Activated CD8-positive, alpha-beta memory T cell treated with anti-CD3 and anti-CD28 coated beads for 48 hours (primary cell): ENCODE measurements at places on chromosomes 12 and 14.

- no peak for DNase-seq
Measured at GRCh38 chr12:53806721-53807120, 54.9 kb upstream of the CISTR start.

DNA sequence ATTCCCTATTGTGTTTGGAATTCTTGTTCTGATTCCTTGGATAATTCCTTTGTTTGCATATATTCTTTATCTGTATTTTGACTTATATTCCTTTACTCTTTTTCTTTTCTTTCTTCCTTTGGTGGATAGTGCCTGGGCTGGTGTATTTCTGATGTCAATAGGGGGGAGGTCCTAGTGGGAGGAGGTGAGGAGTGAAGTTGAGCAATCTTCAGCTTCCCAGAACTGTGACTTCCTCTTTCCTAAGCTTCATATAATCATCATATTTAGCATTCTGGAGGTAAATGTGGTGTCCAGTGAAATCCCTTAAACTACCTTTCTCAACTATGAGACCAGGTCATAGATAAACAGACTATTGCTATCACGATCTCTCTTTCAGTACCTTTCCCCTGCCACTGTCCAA is 29.6 kb upstream of the TBPL2 start:
- DNase-seq, result no peak

DNA sequence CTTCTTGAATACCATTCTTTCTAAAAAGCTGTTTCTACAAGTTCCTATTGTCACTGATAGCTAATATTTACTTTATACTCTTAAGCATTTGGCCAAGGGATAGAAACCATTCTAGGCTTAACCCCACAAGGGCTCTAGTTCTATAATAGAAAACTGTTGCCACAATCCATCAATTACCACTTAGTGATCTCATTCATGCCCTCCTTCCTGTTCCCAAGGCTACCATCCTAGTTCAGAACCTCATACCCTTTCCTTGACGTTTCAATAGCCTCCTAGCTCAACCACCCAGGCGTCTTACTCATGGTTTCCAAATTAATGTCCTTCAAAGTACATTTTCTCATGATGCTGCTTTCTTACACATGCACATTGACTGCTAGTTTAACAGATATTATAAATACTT is 493.5 kb downstream of the NAV3 start:
- DNase-seq, result no peak

GRCh38 chr12:26938701-26939062 is 412 bp downstream of the FGFR1OP2 start:
- no peak for DNase-seq

DNA sequence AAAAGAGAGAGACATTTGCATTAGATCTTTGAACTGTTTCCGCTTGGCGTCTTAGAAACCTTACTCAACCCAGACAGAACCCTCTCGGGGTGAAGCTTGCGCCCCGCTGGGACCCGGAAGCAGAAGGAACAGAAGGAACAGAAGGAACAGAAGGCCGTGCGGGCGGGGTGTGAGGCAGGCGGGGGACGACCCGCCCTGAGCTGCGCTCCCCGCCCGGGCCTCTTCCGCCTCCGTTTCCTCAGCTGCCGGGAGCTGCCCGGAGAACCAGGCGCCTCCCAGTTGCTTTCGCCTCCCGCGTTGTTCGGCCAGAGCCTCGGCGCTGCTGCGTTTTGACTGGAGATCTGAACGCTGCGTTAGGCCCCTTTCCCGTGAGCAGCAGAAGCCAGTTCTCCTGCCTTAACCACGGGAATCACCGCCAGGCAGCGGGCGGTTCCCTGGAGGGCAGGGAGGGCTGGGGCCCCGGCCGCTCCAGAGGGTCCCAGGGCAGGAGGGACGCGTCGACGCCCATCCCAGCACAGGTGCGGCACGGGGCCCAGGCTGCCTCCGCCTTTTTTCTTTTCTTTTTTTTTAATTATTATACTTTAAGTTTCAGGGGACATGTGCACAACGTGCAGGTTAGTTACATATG is 19.3 kb upstream of the MMP17 start:
- DNase-seq, result no peak

- no peak for DNase-seq
Measured at GRCh38 chr12:19775241-19775640, 335.9 kb downstream of the AEBP2 start.

GRCh38 chr12:93139028-93139665 is 210.1 kb upstream of the EEA1 start:
- no peak for DNase-seq

- no peak for DNase-seq
Measured at GRCh38 chr12:11661491-11662089, 12.1 kb downstream of the ETV6 start.

- no peak for DNase-seq
Measured at GRCh38 chr12:82942991-82943401, 256.3 kb downstream of the TMTC2 start.

DNA sequence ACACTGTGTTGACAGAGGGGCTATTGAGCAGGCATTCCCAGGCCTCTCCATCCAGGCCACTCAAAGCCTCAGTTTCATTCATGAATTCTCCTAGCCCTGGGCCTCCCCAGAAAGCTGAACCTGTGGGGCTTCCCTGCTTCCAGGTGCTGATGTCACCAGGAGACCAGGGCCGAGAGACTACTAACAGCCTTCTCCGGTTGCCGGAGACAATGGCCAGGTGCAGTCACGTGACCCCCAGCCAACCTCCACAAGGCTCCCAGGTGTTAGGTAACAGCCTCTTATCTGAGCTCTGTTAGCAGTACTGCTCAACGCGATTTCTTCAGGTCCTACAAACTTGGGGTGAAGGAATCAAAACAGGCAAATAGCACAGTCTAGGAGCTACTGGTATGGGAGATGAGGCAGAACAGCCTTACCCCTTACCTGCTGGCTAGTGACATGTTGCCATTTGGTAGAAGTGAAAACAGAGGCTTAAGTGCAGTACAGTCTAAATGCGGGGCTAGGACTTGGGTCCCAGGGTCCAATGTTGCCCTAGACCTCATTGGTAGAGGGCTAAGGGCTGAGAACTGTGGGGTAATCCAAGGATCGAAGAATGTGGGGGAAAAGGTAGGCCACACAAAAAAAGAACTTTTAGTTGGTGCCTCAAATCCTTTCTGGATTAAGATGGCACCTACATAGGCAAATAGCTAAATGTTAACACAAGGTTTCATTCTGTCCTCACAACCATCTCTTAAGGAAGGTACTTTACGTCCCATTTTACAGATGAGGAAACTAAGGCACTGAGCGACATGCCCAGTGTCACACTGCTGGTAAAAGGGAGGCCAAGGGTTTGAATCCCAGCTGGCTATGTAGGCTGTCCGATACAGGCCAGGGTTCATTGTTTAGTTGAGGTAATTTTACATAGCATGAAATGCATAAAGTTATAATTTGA is 3.8 kb downstream of the CCDC88C start:
- no peak for DNase-seq

DNA sequence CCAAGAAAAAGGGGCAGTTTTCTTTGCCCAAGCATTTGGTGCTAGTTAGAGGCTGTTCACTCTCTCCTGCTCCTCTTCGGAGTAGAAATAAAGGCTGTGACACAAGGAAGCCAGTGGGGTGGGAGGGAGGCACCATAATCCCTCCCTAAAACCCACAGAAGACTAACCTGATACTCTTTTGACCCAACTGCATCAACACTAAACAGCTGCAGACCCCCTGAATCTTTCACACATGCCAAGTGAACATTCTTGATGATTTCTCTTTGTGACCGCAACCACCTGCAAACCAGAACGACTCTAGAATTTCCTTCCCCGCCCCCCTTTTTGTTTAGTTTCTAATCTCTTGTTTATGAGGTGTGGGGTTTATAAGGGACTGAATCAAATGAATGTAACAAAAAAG is 175.8 kb upstream of the BCL2L14 start:
- DNase-seq, result no peak

- no peak for DNase-seq
Measured at GRCh38 chr14:42112108-42112507, 505.4 kb downstream of the LRFN5 start.

DNA sequence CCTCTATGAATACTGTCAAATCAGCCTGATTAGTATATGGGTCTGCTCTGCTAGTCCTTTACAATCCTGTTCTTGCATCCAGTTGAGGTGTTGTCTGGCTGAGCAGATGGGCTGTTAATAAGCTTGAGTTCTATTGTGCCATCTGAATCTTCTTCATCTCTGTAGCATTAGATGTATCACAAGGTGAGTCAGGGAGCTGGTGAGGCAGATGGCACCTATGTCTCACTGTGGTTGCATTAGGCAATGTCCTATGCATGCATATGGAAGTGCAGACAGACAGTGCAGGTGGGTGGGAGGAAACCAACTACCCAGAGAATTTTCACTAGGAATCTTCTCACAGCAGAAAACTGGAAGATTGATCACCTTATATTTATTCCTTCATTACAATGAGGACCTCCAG is 165.7 kb upstream of the STXBP6 start:
- no peak for DNase-seq

- DNase-seq, result no peak
Measured at GRCh38 chr12:47549258-47549657, 156.6 kb downstream of the RPAP3 start.

GRCh38 chr14:75484711-75485429 is 37.4 kb upstream of the BATF start:
- no peak for DNase-seq

DNA sequence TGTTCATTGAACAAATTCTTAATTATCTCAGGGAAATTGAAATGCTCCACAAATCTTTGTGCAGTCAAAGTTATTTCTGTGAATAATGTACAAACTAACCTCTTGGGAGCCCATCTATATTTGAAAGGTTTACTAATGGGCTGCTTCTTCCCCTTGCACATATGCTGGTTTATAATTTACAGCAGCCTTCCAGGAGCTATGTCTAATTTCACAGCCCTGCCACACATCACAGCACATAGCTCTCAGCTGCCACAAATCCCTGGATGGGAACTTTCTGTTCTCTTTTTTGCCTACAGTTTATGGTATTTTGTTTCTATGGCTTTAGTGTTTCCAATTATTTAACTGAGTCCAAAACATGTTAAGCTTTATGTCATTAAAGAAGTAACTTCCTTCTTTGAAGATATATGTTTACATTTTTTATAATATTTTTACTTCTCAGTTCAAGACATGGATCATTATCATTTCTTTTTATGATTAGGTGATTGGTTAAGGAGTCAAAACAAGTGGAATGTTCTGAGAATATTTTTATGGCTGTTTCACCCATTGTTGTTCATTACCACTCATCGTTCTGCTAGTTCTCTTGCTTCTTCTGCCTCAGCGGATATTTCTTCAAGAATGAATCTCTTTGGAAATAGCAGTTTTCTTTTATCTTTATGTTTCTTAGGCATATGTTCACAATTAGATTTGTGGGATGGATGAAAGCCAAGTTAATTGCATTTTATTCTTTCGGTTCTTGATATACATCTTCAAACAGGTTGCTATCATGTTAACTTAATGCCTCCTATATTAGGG is 475.6 kb upstream of the MIS18BP1 start:
- DNase-seq, result no peak

GRCh38 chr14:97066068-97066899 is 269.1 kb downstream of the VRK1 start:
- DNase-seq, result no peak

GRCh38 chr14:22898302-22899090 is 15.5 kb downstream of the REM2 start:
- no peak for DNase-seq

DNA sequence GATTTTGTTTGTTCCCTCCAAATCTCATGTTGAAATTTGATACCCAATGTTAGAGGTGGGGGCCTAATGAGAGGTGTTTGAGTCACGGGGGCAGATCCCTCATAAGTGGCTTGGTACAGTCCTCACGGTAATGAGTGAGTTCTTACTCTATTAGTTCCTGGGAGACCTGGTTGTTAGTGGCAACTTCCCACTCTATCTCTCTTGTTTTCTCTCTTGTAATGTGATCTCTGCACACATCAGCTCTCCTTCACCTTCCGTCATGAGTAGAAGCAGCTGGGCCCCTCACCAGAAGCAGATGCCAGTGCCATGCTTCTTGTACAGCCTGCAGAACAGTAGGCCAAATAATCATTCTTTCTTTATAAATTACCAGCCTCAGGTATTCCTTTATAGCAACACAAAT is 29.6 kb upstream of the KCNK10 start:
- no peak for DNase-seq

DNA sequence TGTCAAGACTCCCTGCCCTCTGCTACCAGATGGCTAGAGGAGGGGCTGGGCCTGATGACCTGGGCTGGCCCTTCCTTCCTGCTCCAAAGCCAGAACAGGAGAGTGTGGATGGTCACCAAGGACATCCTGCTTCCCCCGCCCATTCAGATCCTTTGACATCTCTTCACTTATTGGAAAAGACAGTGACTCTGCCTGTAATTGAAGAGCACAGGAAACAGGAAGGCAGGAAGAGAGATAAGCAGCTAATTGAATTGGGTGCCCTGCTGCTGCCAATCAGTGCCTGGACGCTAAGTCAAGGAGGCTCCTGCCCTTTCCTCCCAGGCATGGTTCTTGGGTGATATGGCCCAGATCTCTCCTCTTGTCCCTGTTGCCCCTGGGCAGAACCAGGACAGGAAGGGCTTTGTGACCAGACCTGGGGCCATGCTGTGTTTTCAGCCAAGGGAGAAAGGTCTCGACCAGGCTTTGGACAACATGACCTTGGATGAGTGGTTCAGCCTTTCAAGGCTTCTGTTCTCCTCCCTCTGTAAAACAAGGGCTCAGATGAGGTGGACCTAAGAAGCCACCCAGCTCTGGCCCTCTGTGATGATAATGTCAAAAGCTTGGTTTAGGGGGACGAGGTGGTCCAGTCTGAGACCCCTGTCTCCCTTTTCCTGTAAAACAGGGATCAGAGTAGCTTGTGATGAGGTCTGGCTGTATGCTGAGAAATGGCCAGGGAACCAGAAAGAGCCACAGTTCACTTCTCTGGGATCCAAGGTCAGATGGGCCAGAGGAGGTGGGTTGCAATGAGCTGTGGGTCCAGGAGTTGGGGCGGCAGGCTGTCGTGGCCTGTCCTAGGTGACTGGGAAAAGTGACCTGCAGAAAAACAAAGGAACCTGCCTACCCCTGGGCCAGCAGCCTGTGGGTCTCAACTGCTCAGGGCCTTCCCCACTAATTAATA is 38.8 kb downstream of the FAM222A start:
- DNase-seq, result no peak

DNA sequence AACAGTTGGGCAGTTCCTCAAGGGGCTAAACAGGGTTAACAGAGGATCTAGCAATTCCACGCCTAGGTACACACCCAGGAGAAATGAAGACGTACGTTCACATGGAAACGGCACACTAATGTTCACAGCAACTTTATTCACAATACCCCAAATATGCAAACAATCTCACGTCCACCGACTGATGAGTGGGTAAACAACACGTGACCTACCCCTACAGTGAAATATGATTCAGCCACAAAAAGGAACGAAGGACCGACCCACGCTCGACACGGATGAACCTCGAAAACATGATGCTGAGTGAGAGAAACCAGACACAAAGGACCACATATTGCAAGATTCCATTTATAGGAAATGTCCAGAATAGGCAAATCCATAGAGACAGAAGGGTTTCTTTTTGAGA is 112.7 kb downstream of the NCOR2 start:
- no peak for DNase-seq
